ENCODE measurements at places on chromosomes 7 and 10.

- no peak for DNase-seq
Measured at GRCh38 chr7:99242682-99243081, 30.0 kb upstream of the MYH16 start.

- DNase-seq: no peak
Measured at GRCh38 chr7:12884033-12884432, 196.6 kb downstream of the ARL4A start.

DNA sequence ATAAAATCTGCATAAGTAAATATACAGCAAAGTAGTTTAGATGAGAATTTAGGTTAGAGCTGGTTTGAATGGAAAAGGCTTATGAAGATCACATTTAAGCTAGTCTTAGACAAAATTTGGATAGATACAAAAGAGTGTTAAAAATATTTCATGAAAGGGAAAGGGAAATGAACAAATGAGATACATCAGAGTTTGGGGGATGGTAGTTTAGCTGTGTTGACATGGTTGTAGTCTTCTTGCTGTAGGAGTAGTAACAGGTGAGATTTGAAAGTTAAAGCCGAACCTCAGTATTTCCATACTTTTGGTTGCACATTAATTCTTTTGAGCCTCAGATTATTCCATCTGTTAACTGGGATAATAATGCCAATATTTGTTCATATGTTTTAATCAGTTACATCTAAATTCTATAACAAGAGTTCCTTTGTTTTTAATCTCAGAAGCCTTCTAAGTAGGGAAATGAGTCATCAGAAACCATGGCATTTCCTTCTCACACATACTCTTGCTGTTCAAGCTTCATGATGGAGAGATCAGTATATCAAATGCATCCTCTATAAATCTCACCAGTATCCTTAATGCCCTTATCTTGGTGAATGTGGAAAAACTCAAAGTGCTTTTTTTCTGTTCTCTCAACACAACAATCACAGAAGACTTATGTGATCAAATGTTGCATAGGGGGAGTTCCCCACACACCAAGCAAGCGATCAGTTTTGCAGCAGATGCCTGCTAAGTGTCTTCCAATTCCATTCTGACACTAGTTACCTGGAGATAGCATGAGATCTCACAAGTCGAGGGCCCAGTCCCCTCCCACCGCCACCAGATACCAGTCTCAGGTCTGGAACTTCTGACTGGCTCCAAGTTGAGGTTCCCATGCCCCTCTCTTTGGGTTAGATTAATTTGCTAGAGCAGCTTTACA lies 84.7 kb downstream of the MAPK8 start:
- no peak for DNase-seq

- DNase-seq: no peak
Measured at GRCh38 chr10:97911217-97911616, 61.6 kb downstream of the GOLGA7B start.

DNA sequence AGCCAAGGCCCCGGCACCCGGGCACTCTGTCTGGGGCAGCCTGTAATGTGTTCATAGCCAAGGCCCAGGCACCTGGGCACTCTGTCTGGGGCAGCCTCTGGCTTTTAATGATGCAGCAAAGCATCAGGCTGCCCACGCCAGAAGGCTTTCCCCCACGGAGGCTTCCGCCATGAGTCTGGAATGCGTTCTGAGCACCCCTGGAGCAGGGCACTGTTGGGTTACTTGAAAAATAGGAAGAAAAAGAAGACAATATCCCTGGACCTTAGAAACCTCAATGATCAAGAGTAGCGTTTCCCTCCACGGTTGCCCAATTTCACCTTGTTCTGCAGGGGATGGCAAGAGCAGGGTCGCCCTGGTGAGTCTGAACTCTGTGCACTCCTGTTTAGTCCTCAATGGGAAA lies 565.0 kb downstream of the PTPRN2 start:
- no peak for DNase-seq
